HFFc6 (cell line): ENCODE measurements at places on chromosomes 7 and 10.

- DNase-seq = no peak
Measured at GRCh38 chr10:80518143-80518806, 19.4 kb upstream of the SH2D4B start.

- DNase-seq = no peak
Measured at GRCh38 chr7:30992414-30992813, 28.7 kb downstream of the GHRHR start.

DNA sequence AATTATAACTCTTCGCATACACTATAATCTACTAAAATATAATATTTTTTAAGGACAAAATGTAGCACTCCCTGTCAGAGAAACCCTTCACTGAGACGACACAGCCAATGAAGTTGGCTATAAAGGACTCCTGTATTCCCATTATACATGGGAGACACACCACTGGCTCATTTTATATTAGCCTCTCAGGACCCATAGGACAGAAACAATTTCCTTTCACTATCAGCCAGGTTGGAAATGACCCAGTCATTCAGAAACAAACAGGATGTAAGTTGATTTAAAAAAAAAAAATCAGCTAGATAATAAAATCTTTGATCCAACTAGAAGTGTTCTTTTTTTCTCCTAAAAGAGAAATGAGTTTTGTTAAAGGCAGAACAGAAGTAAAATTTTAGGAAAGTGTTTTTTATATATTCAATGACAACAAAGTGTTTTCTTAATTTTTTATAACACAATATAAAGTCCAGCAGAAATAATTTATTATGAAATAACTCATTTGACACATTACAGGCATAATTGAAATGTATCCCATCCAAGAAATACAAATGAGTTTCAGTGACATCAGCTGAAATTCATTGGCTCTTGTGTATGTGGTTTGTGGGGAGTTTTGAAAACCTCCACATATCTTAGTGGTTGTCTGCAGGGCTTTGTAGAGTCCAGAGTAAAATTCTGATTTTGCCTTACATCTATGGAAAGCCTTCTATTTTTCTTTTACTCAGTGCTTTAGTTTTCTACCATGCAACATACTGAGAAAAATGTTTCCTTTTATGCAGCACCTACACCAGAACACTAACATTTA lies 64.1 kb downstream of the CTTNBP2 start:
- DNase-seq = no peak

DNA sequence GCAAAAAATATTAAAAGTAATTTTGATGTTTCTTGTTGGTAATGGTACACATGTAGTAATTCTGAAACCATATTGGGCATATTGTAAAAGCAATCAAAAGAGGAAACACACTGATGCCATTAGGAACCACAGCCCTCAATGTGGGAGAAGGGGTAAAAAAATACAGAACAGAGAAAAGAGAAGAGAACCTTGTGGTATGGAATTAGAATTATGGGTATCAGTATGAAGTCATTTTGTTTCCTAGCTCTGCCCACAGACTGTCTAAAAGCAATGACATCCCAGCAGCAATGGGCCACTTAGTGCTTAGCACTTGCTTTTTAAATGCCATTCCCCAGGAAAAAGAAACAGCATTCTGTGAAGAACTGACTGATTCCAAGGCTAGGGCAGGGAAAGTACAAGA lies 61.5 kb downstream of the CPVL start:
- no peak for DNase-seq

DNA sequence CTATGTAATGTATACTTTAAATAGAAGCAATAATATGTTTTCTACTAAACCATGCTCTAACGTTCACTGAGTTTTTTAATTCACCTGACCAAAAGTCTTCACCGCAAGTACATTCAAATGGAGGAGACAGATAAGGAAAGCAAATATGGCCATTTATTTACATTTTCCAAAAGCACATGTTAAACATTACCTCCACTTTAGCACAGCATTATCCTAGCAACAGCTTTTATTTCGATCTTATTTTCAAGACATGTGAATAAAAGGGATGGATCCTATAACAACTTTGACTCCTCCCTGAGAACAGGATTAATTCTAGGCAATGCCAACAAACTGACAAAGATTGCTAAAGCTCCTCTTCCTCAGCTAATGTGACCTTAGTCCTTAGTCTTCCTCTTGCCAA lies 11.5 kb upstream of the GRM8 start:
- no peak for DNase-seq

- DNase-seq = no peak
Measured at GRCh38 chr7:45988405-45989057, 67.5 kb upstream of the IGFBP3 start.

GRCh38 chr7:3730276-3730675 lies 429.2 kb downstream of the SDK1 start:
- DNase-seq = no peak

- no peak for DNase-seq
Measured at GRCh38 chr10:82390866-82391658, 516.1 kb downstream of the NRG3 start.

GRCh38 chr10:22320591-22321155 lies at the start of gene BMI1:
TSS of gene BMI1 (plus strand) at chr10:22321099. CDS start at chr10:22326450, 5,351 bp downstream.
- peak; percentile 49 for DNase-seq

- DNase-seq = no peak
Measured at GRCh38 chr10:72274213-72274729, 547 bp downstream of the DDIT4 start.

DNA sequence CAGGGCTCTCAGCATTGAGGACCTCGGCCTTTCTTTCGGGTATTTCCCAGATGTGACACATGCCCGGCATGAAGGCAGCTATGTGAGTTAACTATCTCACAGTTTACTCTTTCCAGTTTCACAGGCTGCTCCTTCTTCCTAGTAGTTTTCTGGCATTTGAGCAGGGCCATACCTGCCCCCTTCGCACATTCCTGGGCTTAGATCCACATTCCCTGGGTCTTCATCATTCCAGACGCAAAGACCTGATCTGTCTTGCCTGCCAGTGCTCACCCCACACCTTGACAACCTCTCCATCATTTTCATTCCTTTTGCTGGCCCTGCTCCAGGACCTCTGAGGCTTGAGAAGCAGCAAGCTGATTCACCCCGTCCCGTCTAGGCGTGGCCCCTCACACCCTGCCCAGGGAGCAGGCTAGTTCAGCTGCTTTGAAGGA lies 227.5 kb downstream of the WDR11 start:
- no peak for DNase-seq

DNA sequence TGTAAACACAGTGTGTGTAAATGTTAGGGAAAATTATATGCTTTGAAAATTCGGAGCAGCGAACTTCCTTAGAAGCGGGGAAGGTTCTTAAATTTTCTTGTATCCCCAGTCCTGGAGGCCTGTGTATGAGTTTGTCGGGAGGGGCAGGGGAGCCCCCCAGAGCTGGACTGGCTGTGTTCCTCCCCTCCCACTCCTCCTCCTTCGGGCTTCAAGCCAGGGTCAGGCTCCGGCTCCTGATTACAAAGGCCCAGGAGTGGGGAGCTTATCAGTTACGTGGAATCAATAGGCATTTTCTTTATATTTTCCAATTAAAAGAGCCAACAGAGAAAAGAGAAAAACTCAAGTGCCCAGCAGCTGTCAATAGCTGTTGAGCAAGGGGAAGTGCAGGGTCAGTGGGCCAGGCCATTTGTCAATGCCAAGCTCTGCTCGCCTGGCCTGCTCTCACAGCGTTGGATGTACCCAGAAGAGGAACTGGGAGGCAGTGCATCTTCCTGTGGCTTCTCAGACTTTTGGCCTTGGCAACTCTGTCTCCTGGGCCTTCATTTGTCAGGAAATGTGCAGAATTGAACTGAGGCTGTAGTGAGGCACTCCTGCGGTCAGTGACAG lies 156.9 kb upstream of the PCBD1 start:
- DNase-seq = no peak

- peak; percentile 55 for DNase-seq
Measured at GRCh38 chr7:74083928-74084721, 521 bp downstream of the LIMK1 start.

GRCh38 chr10:119245272-119245671 lies 37.9 kb downstream of the GRK5 start:
- no peak for DNase-seq

DNA sequence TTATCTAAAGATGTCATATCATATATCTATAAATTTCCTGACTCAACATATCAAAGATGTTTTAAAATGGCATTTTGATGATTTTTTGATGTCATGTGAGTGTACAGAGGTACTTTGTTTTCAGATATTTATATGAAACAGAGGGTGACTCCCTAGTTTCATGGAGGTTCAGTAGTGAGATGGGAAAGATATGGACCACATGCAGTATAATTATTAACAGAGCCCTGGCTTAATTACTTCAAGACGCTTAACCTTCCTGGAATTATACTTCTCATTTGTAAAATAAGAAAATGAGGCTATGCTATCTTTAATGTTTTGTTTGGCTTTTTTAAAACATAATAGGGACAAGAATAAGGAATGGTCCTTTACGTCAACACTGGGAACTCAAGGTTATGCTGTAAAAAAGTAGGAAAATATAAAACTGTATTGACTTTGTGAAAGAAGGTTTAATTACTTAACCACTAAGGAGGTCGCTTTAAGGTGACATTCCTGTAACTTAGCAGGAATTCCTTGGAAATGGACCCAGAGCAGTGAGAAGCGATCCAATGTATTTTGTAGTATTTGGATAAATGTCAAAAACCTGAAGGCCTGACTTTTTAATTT lies 821.0 kb upstream of the IGFBP3 start:
- DNase-seq = no peak

- no peak for DNase-seq
Measured at GRCh38 chr7:47424523-47424922, 157.4 kb downstream of the TNS3 start.

GRCh38 chr7:133645884-133646391 lies 393.1 kb downstream of the EXOC4 start:
- no peak for DNase-seq

GRCh38 chr7:115680921-115681320 lies 349.6 kb downstream of the TFEC start:
- DNase-seq = no peak

DNA sequence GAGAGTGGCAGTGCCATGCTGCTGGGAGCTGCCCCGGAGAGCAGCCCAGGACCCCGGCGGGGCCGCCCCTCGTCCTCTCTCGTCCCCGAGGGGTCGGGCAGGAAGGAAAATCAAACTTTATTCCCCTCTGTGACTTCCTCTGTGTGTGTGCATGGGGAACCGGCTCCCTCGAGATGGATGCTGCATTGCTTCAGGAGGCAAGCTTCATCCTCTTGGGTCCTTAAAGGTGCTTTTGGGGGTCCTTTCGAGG lies 726 bp downstream of the MCU start:
- no peak for DNase-seq

DNA sequence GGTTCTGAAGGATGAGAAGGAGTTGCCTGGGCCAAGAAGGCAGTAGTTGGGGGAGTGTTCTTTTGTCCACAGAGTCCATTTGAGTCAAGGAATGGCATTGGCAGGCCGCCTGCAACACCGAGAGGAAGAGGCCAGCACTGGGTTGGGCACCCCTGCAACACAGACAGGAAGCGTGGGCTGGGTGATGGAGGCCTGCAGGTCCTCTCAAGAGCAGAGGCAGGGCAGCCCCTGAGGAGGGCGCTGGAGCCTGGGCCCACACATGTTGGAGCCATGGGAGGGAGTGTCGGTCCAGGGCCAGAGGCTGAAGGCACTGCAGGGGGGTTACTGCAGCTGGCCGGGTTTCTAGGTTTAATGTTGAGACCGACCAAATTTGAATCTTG lies 137.3 kb downstream of the PTPN20 start:
- no peak for DNase-seq

- no peak for DNase-seq
Measured at GRCh38 chr10:25651534-25651933, 282.5 kb upstream of the MYO3A start.

DNA sequence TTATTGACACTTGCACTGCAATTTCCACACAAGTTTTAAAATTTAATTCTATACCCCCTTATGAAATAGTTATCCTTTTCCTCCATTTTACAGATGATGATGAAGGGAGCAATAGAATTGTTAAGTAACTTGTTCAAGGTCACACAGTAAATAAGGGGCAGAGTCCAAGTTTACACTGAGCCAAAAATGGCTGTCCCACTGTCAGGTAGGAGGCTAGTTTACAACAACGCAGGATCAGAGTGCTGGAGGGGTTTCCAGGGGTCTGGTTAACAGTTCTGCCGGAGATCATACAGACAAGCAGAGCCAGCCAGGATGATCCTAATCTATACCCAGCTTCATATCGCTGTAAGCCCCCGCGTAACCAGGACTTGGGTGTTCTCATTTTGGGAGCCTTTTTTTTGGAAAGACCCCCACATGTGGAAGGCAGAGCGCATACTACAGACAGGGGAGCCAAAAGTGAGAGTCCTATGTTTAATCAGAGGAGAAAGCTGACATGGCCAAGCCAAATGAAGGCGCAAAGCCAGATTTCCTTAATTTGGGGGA lies 524 bp upstream of the UNC5B start:
- no peak for DNase-seq

- peak; percentile 99 for DNase-seq
Measured at GRCh38 chr10:91613411-91614187, 19.3 kb downstream of the PPP1R3C start.

GRCh38 chr7:91850455-91850854 lies 30.0 kb downstream of the MTERF1 start:
- DNase-seq = peak; percentile 16

- no peak for DNase-seq
Measured at GRCh38 chr7:23343806-23344475, 44.8 kb downstream of the MALSU1 start.

DNA sequence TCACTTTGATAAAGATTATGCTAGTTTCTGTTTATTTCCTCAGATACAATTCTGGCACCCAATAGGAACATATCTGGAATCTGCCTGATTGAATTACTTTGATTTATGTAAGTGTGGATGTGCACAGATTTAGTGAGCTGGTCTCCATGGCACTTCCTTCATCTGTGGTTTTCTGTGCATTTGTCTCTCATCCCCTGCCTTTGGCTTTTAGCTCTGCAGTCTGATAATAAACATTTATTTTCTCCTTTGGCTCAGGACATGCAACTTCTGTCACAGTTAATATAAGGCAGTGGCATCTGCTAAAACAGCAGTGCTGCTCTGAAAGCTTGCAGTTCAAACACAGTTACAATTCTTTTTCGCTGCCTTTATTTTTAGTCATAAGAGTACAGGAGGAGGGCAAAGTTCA lies 273.7 kb upstream of the CHRM2 start:
- no peak for DNase-seq

DNA sequence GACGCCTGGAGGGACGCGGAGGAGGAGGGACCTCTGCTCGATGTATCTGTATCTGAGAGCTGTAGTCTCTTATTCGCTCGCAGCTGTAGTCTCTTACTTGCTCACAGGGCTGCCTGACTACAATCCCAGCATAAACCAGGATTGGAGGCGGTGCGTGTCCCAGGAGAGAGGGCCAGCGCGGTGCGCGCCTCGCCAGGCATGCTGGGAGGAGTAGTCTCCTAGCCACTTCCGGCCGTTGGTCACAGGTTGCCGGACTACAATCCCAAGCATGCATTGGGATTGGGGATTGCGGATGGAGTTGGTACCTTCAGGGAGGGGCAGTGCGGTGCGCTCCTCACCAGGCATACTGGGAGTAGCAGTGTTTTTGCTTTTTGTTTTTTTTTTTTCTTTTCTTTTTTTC lies 421.7 kb upstream of the NUPR2 start:
- no peak for DNase-seq

- DNase-seq = no peak
Measured at GRCh38 chr10:61323726-61324125, 129.5 kb downstream of the TMEM26 start.

- DNase-seq = no peak
Measured at GRCh38 chr10:6491841-6492609, 88.1 kb downstream of the PRKCQ start.
